ENCODE measurements at places on chromosomes 11 and 22.

DNA sequence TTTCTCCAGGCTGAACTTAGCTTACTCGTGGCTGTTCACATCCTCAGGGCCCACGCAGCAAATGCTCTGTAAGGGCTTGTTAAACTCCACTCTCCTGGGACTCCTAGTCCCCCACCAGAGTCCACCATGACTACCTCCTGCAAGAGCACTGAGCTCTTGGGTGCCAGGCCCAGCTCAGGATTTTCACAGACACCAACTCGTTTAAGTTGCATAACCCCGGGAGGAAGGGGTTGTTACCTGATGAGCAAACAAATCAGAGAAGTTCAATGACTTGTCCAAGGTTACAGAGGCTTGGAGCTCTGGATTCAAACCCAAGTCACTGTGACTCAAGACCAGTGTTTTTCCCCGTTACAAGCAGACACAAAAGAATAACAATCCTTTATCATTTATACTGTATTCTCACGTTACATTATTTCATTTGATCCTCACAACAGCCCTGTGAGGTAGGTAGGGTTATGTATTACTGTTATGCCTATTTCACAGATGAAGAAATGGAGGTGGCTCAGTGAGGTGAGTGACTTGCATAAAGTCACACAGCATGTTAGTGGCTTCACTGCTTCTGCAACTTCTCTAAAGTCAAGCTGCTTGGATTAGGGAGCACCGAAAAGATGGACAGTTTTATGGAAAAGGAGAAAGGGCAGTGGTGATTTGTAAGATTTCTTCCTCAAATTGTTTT is 17.4 kb downstream of the KCTD21 start:
- DNase-seq: no peak

DNA sequence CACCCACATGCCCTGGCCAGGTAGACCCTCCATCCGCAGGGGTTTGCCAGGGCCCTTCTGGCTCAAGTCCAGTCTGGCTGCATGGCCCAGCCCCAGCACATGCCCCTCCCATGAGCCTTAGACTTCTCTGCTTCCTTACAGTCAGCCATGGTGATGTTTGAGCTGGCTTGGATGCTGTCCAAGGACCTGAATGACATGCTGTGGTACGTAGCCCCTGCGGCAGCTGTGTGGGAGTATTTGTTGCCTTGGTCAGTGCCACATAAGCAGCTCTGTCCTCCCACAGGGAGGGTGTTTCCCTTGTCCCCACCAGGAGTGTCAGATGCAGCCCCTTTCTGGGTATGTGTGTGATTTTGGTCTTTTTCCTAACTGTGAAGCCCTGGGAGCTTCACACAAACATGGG is 17.5 kb downstream of the CDC45 start:
- peak; percentile 28 for DNase-seq

GRCh38 chr11:14499178-14499559 is 442 bp downstream of the COPB1 start:
- peak; percentile 18 for DNase-seq

GRCh38 chr22:47218671-47219070 is 456.2 kb downstream of the TBC1D22A start:
- no peak for DNase-seq

DNA sequence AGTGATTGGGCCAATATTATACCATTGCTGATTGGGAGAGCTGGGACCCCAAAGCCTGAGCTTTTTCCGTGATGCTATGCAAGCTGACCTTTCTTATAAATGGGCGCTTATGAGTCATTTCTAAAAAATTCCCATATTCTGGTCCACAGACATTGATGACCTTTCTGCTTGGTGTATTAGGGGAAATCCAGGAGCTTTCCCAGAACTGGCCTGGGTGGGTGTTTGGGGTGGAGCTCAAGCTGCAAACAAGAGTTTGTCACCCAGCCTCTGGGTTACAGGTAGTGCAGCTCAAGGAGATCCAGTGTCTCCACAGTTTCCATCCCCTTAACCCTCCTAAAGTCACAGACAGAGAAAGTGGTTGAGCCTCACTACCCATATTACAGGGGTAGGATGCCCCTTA is 67.7 kb downstream of the CCDC81 start:
- no peak for DNase-seq

GRCh38 chr11:74185285-74185684 is 14.2 kb downstream of the PPME1 start:
- no peak for DNase-seq

DNA sequence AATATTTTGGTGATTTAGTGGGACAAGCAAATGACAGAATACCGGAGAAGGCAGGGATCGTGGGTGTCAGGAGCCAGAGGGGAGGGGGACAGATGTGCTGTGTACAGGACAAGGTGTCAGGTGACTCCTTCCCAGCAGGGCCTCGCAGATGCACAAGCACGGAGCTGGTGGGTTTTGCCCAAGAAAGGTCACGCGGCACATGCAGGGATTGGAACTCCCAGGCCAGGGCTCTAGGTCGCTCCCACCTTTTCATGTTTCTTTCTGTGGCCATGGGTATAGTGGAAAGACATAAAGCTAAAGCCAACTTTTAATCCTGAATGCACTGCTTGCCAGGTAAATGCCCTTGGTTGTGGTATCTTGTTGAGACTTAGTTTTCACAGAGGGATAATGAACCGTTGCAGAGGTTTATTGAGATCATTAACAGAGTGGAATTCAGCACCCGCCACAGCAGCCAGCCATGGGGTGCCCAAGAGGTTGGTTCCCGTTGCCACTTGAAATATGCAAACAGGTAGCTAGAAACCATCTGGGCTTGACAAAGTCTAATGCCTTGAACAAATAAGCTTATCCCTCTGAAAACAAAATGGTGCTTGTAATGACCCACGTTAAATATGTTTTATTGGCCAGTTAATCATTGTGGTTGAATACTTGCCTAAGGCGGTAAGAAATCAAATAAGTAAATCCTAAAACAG is 10.1 kb downstream of the C22orf23 start:
- DNase-seq: no peak

DNA sequence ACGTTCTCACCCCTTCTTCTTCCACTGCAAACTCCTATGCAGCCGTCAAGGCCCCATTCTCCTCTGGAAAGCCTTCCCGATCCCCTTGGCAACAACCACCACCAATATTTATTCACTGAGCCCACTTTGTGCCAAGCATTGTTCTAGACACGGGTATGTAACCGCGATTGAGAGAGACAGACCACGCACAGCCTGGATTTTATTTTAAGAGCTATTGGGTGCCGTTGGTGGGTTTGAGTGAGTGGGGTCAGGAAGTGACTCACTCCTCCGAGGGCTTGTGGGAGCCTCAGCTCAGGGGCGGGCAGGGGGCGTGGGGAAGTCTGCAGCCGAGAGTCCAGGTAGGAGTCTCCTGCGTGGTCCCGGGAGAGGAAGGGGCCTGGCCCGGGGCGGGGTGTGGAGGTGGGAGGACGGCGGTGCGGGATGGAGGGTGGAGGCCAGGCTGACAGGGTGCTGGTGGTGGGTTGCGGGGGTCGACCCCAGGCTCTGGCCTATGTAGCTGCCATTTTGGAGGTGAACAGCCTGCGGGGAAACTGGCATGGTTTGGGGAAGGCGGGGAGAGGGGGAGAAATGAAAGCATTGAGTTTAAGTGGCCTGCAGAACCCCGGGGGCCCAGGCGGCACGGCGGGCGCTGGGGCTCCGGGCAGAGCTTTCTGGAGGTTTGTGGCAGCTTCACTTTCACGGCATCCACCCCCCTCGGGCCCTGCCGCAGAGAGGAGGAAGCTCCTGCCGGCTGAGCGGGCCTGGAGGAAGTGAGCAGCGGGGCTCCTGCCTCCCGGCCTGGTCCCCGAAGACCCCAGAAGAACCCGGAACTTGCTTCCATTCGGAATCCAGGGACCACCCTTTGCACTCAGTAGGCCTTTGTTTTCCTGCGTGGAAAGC is 547 bp downstream of the PARVG start:
- DNase-seq: peak; percentile 6

DNA sequence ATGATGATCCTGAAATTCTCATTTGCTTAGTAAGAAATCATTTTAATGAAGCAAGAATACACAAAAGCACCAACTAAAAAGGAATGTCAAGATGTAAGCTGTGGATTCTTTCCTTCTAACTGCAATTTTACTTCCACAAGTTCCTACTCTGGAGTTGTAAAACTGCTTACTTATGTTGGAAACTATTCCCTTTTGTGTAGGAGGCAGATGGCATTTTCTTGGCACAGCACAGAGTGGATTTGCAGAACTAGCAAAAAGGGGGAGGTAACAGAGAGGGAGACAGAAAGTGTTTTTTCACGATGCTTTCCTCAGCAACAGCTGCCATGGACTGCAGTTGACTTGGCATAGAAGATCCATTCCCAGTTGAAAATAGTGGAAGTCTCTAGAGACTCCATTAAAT is 1112.0 kb upstream of the RAG2 start:
- DNase-seq: peak; percentile 5

GRCh38 chr11:7654195-7654705 is 19.1 kb downstream of the CYB5R2 start:
- DNase-seq: no peak

DNA sequence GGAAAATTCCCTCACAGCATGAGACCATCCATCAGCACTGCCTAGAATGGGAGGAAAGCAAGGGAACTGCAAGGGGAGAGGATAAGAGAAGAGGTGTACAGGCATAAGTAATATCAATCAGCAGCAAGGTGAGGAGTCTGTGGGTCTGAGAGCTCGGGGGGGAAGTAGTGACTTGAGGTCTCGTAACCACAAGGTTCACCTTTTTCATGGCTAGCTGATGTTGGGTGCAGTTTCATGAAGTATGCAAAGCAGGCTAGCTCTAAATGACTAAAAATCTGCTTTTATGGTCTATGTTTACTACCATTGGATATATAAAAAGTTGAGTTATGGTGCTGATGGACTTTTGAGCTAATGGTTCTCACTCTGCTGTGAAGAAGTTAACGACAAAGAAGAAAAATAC is 35.8 kb downstream of the OR4C6 start:
- DNase-seq: no peak

GRCh38 chr11:11215058-11215815 is 137.8 kb downstream of the CSNK2A3 start:
- DNase-seq: no peak

DNA sequence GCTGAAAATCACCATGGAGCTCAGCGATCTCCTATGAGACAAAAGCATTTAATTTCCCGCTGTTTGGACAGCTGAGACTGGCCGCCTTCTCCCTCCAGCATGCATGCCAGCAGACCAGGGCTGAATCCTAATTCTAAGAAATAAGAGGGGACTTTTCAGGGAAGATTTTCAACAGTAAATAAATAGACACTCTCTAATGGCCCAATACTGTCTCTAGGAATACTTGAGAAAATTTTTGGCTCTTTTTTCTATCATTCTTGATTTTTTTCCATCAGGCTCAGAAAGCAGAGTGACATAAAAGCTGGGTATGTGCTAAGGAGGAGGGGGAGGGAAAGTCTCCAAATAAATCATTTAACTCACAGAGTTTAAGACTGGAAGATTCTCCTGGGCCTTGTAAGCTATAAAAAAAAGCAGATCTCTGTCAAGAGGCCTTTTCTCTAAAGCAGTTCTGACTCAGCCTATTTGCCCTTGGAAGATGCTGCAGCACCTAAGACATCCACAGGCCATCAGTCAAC is 17.6 kb upstream of the SPON1 start:
- peak; percentile 58 for DNase-seq

DNA sequence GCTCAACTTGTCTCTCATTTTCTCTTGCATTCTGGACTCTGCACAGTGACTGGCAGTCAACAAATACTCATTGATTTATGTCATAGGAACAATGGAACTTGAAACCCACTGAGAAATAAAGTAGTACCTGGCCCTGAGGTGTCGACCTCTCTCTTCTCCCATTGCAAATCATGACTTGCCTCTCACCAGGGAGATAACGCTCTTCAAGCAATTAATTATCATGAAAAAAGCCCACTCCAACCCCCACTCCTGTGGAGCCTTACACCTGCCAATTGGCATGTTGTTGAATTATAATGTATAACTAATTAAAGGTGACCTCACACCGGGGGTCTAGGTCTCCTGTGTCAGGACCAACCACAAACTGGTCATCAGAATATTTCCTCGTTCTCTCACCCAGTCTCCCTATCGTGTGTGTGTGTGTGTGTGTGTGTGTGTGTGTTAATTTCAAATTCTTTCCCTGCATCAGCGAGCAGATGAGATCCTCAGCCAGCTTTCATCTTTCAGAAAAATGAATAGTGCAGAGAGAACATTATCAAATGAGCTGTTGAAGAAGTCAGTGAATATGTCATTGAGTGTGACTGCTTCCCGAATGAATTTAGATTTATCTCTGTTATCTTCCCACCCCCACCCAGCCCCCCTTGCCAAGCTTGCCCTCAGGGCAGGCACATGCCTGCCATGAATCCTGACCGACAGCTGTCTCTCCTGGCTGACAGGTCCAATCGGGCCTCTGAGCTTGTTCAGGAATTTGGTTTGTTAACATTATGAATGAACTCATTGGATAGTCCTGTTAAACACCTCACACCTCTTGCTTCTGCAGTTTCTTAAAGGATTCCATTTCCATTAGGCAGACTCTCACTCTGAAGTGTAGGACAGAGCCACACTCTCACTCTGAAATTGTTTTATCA is 357.4 kb downstream of the INSC start:
- DNase-seq: no peak

DNA sequence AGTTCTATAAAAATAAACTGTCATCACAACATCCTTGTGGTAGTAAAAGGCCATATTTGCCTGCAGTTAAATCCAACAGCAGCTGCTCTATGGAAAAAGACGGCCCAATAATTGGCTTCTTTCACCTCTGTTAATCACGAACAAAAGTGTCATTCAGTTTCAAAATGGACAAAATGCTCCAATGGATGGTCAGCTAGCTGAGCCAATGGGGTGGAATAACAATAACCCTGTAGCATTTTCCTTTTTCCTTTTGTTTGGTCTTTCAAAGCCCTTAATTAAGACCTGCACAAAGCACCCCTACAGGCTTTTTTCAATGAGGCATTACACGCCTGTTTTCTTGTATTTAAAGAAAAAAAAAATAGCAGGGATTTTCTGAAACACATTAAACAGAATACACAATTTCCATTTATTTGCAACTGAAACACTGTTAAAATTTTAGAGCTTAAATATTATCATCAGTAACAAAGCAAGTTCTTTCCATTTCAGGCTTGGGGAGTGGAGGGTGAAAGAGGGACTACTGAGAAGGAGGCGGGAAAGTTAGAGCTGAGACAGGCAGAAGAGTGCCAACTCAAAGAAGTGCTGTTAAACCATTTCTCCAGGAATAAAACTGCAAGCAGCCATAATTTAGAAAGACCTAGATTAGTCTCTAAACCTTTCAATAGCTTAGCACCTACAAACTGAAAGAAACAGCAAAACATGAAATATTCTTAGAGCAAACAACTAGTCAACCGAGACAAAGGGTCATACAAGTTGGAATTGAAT is 28.7 kb downstream of the LGR4 start:
- no peak for DNase-seq

Measured in fibroblast of upper back skin (primary cell).